ENCODE measurements at places on chromosomes 4 and X. TPM values are rescaled to one million over a fixed set of nuclear protein-coding genes. Genes with fewer than 3 reads are reported as not detected.

- H3K36me3 ChIP-seq = no peaks in the 10 kb centered on the region
- no peak overlapping the region for H3K4me3 ChIP-seq
- DNase-seq = no peak
- no peaks in the 10 kb centered on the region for H3K4me1 ChIP-seq
- H3K27me3 ChIP-seq = no peaks in the 10 kb centered on the region
Observed at GRCh38 chr4:60216752-60217151, 983.4 kb upstream of the ADGRL3 start.

DNA sequence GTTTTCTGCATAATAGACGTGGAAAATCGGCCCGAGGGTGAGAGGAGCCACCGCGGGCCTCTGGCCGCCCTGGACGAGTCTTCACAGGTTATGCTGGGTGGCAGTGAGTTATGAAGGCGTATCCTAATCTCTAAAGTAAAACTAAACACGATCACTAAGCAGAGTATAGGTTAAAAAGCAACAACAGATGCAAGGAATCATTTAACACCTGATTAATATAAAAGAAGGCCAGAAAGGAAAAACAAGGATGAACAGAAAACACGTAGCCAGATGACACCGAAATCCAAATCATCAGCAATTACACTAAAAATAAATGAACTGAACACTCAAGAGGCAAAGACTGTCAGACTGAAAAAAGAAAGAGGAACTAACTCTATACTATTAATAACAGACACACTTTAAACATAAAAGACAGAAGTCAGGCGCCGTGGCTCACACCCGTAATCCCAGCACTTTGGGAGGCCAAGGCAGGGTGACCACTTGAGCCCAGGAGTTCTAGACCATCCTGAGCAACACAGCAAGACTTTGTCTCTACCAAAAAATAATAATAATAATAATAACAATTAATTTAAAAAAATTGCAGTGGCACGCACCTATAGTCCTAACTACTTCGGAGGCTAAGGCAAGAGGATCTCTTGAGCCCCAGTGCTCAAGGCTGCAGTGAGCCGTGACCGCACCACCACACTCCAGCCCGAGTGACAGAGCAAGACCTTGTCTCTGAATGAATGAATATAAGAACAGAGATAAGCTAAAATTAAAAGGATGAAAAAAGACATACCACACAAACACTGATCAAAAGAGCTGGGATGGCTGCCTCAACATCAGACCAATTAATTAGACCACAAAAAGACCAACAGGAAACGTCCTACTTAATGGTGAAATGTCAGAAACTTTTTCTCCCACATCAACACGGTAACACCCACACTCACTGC is 30.0 kb downstream of the CTBP1 start:
- no peaks in the 10 kb centered on the region for H3K27me3 ChIP-seq
- H3K4me1 ChIP-seq = peaks cover 54% of the 10 kb centered on the region
- H3K4me3 ChIP-seq = no peak overlapping the region

DNA sequence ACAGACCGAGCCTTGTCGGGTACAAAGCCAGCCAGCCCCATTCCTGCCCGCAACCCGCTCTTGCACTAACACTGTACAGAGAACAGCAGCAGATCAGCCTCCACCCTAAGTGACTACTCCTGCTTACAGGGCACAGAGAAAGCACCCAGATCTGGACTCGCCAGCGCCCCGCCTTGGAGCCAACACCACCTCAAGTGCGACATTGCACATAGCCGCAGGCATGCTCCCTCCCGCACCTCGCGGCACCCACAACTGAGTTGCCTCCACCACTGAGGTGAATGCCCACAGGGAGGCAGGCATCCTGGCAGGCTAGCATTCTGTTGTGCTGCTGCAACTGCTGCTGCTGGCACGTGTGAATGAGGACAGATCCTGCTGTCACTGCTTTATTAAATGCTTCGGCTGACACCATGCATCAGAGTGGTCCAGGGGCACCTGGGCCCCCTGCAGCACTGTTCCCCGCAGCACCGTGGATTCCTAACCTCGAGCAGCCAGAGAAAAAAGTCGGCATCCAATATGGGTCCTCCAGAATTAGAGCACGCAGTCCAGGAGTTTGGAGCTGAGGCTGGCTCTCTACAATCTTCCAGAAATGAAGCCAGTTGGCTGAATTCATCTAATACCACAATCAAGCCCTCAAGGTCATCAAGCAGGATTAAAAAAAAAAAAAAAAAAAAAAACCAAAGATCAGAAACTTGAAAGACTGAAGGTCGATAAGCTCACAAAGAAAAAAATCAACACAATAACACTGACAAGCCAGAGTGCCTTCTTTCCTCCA is 352.9 kb downstream of the GASK1B start:
- H3K4me3 ChIP-seq = no peak overlapping the region
- DNase-seq = no peak
- peaks cover 4% of the 10 kb centered on the region for H3K27me3 ChIP-seq
- H3K27ac ChIP-seq = no peak overlapping the region
- H3K36me3 ChIP-seq = no peaks in the 10 kb centered on the region

GRCh38 chr4:2497931-2498330 is 29.0 kb downstream of the RNF4 start:
- H3K27ac ChIP-seq = no peak overlapping the region
- DNase-seq = no peak

GRCh38 chr4:183624548-183624947 is 34.4 kb downstream of the RWDD4 start:
- H3K4me1 ChIP-seq = no peaks in the 10 kb centered on the region
- H3K4me3 ChIP-seq = no peak overlapping the region
- no peaks in the 10 kb centered on the region for H3K36me3 ChIP-seq
- H3K27me3 ChIP-seq = no peaks in the 10 kb centered on the region
- H3K27ac ChIP-seq = no peak overlapping the region

DNA sequence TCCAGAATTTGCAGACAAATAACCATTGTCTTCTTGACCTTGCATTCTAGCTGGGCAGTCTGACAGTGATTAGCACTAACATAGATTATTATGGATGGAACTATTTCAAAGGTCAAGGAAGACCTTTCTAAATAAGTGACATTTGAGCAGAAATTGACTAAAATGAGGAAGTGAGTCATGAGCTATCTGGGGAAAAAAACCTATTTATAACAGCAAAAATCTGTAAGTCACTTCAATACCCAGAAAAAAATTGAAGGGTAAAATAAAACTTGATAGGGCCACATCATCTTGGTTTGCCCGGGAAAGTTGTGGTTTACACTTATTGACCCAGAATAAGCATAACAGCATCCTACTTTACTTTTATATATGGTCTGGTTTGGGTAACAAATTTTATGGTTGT is 414.6 kb upstream of the HS3ST1 start:
- no peaks in the 10 kb centered on the region for H3K27me3 ChIP-seq
- no peak overlapping the region for H3K27ac ChIP-seq
- H3K36me3 ChIP-seq = no peaks in the 10 kb centered on the region
- no peak overlapping the region for H3K4me3 ChIP-seq
- H3K4me1 ChIP-seq = no peaks in the 10 kb centered on the region

- peak within 1 kb of the TSS; percentile 91 for H3K4me3 ChIP-seq
- DNase-seq = no peak
- peaks cover 20% of the 10 kb centered on the region for H3K4me1 ChIP-seq
- no peak within 1 kb of the TSS for H3K27ac ChIP-seq
- no peaks in the 10 kb centered on the region for H3K36me3 ChIP-seq
Observed at GRCh38 chr4:5051278-5052203, at the start of gene STK32B. STK32B (plus strand) TSS chr4:5051480.

HMGN5 gene
- total RNA-seq = 3.3 TPM

FAM184B gene
- total RNA-seq = not detected

Measured in T-cell (primary cell).